ENCODE measurements at places on chromosomes 4 and X. TPM values are rescaled to one million over a fixed set of nuclear protein-coding genes. Genes with fewer than 3 reads are reported as not detected.

The PDZD11 gene
- 40.3 TPM for total RNA-seq

The NDP gene
- 0.87 TPM for total RNA-seq

The NXT2 gene
- 14.3 TPM for total RNA-seq

The RAB28 gene
- 20.7 TPM for total RNA-seq

The ABCG2 gene
- total RNA-seq = 2.3 TPM

The MAGEC3 gene
- total RNA-seq = not detected
